T follicular helper cell (primary cell): ENCODE measurements at places on chromosomes 5 and 9.

DNA sequence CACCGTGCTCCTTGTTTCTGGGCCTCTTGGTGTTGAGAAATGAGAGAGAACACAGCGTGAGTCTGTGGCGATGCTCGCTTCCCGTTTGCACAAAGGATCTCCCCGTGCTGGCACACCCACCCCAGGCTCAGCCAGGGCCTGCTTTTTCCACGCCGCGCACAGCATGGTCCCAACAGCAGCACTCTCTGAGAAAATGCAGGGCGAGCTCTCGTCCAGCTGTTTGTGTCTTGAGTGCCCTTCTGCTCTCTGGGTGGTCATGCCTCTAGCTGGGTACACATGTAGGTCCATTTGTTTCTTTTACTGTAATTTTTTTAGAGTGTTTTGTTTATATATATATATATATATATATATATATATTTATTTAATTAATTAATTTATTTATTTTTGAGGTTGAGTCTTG, 26.6 kb downstream of the FBXW5 start:
- DNase-seq, result no peak

DNA sequence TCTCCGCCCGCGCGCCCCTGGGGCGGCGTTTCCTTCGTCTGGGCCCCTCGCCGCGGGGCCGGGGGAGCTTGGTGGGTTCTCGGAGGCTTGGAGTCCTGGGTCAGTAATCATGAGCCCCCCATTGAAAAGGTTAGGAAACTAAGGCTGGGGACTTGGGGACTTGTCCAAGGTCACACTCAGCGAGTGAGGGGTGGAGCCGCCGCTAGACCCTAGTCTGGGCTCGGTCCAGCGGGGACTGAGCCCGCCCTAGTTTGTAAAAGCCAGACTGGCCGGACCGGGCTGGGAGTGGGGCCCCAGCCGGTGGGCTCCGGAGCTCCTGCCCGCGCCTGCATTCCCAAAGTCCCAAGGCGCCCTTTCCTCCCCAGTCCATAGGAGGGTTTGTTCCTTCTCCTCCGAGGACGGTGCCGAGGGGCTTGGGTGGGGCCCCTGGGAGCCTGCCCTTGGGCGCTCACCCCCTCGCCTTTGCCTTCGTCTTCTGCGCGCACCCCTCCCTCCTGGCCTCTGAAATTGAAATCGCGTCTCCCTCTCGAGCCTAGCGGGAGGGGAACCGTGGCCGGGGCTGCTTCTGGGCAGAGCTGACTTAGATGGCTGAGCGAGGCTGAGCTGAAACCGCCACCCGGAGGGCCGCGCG, 995 bp downstream of the OLFM1 start:
- DNase-seq, result no peak

GRCh38 chr5:36724467-36725332, 118.3 kb downstream of the SLC1A3 start:
- DNase-seq, result no peak

DNA sequence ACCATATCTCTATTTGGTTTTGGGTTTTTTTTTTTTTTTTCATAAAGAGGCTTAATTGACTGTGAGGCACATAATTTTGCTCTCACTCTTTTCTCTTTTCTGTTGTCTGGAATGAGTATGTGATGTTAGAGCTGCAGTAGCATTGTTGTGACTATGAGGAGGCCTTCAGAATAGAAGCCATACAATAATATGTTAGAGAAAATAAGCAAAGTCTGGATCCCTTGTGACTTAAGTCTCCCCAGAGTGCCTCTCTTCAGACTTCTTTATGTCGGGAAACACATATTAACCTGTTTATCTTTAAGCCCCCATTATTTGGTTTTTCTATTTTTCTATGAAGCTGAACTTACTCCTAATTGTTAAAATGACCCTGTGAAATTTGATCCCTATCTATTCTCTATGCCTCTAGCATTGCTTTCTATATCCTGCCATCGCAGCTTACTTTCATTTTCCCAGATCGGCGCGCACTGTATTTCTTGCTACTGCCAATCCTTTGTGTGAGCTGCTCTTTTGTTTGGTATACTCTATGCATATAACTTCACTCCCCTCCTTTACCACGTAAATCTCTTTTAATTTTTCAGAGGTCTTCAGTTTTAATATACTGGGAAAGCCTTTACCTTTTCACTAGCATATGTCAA, 372.5 kb upstream of the KCNN2 start:
- no peak for DNase-seq

- DNase-seq, result no peak
These were observed 52.7 kb upstream of the ARL15 start for GRCh38 chr5:54362992-54363625.

- DNase-seq, result no peak
These were observed 54.2 kb downstream of the WHRN start for GRCh38 chr9:114450833-114451706.

GRCh38 chr9:130172161-130172857, at the start of gene NCS1:
Gene NCS1, plus strand, starts transcription at chr9:130172404. Its CDS starts 260 bp downstream, at chr9:130172664.
- no peak for DNase-seq

GRCh38 chr9:38166501-38166900, 97.5 kb upstream of the SHB start:
- DNase-seq, result no peak

DNA sequence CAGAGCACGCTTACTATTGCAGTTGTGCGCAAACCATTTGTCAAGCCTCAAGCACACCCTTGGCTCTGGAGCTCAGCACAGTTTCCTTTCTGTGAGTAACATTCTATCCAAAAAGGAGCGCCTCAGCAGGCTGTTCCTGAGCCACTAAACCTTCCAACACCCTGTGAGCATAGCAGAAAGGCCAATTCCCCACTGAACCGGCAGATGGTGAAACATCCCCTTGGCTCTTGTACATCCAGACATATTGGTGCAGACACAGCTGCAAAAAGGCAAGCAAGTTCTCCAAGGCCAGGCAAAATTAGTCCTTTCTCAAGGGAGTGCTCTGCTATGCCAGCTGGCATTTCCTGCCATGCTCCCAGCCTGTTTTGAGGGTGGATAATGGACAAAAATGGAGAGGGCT, 44.1 kb upstream of the CEMIP2 start:
- no peak for DNase-seq

- DNase-seq, result no peak
These were observed 170.4 kb downstream of the ARRDC3 start for GRCh38 chr5:91212714-91213092.
